ENCODE measurements at places on chromosomes 7 and 10. TPM values are rescaled to one million over a fixed set of nuclear protein-coding genes. Genes with fewer than 3 reads are reported as not detected.

The SPAM1 gene
- 0.21 TPM for polyA plus RNA-seq

The PDE6C gene
- polyA plus RNA-seq, result 3.0 TPM

The STRIP2 gene
- 6.2 TPM for polyA plus RNA-seq

The ASB13 gene
- polyA plus RNA-seq, result 9.3 TPM

The GPR15LG gene
- polyA plus RNA-seq, result not detected
